ENCODE measurements at places on chromosomes 5 and 9.

DNA sequence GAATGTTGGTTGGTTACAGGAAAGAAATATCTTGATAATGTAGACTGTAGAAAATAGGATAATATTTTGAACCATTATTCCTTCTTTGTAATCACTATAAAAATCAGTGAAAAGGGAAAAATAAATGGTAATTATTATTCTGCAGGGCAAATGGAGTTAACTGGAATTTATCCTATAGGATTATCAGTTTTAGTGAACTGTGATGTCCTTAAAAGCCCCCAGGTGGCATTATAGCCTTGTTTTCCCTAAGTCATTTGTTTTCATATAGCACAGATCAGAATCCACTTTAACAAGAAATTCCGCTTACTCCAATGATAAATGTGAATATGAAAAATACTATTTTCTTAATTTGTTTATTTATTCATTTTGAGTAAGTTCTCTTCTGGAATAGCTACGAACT lies 26.2 kb upstream of the WDR41 start:
- DNase-seq: no peak

- DNase-seq: no peak
Measured at GRCh38 chr5:137231540-137231939, 267.6 kb downstream of the SPOCK1 start.

DNA sequence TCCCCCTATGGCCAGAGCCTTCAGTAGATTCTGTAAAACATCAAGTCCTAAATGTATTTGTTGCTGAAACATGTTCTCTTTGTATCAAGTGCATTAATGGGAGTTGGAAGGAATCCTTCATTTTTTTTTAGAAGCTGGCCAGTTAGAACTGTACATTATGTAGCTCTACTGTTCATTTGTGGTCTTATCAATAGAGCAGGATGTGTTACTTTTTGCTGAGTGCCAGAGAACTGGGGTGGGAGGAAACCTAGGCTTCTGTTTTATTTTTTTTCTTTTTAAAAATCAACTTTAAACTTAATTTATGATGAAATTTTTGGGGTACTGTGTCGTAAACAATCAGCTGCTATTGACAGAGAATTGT lies 5.1 kb downstream of the PIP5K1B start:
- no peak for DNase-seq

DNA sequence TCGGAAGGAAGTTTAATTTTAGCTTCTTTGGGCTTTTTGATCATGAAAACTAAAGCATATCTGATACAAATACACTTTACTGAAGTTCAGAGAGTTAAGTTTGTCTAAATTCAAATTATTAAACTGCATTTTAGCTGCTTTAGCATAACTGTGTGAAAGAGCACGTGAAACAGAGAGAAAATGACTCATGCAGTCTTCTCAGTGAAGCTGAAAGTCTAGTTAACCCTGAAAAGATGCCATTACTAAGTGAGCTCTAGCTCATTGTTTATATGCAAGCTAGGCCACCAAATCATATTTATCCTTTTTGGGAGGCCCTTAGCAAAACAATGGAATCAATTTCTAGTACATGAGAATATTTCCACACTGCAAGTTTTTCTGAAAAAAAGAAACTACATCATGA lies 27.6 kb downstream of the TPD52L3 start:
- no peak for DNase-seq

- no peak for DNase-seq
Measured at GRCh38 chr5:59132131-59132530, 549.3 kb downstream of the RAB3C start.

DNA sequence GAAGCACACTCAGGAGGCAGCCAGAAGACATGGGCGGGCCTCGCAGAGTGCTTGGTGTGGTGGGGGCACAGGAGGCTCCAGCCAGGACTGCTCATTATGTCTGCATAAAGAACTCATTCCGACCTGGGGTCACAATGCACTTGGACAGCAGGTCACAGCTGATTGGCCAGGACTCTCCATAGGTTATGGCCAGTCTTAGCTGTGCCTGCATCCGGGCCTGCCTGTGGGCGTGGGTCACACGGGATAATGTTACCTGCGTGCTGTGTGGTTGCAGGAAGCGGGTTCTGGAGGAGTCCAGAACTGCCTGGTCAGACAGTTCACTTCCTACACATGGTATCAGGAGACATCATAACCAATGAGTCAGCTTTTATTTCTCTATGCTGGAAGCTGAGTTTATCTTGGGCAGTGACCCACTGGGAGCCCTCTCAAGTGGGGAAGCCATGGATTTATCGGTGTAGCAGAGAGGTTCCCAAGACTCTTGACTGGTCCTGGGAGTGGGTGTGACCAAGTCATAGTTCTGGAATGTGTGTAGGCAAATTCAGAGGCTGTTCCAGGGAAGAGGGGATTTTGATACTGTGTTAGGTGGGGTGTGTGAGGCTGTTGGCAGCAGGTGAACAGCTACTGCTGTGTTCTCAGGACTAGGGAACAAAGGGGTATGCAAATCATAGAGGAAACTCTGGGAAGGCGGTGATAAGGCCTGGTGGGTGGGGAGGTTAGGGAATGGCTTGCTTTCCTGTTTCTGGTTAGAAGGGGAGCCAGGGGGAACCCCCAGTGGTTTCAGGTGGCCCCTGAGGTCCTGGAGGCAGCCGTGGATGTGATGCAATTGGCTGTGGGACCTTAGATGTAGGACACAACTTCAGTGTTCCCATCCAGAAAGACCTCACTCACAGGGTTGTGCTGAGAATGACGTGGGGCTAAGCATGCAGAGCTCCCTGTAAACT lies 51.3 kb downstream of the ARHGEF37 start:
- no peak for DNase-seq

- DNase-seq: no peak
Measured at GRCh38 chr9:28801144-28801799, 1228.0 kb upstream of the C9orf72 start.

GRCh38 chr9:93049491-93049890 lies 9.0 kb upstream of the SUSD3 start:
- DNase-seq: no peak

- no peak for DNase-seq
Measured at GRCh38 chr5:96151891-96152290, 190.2 kb upstream of the ELL2 start.

- no peak for DNase-seq
Measured at GRCh38 chr5:133440467-133441115, 171.8 kb downstream of the FSTL4 start.

DNA sequence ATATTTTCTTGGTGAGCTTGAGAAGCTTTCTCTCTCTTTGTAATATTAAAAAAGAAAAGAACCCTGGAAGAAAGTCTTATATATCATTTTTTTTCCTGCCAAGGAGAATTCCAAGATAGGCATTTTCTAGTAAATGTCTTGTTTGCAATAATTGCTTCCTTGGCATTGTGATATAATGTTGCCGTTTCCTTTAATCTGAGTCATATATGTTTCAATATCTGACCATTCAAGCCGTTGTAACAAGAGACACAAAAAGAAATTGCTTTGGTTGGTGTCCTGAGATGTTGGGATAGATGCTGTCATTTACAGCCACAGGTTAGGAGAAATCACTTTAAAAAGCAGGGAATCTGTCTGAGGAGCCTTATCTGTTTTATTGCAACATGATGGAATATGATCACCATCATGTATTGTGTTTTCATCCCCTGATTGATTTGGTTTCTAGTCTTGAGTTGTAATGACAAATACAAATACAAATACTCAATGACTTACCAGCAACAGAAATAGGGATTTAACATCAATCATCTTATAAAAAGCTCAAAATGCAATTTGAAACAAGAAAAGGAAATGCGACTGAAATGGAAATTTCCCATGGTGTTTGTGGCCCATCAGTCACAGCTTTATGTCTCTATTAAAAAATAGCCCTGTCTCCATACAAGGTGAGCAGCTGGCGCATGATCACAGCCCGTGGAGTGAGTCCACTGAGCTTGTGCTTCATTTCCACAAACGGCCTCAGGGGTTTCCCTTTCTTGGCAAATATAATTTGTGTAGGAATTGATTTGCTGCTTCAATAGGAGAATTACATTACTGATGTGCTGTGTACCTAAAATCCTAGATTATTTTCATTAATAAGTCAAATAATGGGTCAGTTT lies 250.1 kb upstream of the TRPC7 start:
- DNase-seq: no peak

DNA sequence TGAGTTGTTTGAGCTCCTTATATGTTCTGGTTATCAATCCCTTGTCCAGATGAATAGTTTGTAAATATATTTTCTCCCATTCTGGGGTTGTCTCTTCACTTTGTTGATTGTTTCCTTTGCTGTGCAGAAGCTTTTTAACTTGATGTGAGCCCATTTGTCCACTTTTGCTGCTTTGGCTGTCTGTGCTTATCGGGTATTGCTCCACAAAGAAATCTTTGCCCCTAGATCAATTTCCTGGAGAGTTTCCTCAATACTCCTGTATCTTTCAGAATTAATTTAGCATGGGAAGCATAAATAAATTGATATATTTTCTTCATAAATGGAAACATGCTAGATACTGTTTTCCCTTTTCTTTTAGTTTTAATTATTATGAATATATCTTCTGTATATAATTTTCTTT lies 22.5 kb upstream of the CCL21 start:
- no peak for DNase-seq

DNA sequence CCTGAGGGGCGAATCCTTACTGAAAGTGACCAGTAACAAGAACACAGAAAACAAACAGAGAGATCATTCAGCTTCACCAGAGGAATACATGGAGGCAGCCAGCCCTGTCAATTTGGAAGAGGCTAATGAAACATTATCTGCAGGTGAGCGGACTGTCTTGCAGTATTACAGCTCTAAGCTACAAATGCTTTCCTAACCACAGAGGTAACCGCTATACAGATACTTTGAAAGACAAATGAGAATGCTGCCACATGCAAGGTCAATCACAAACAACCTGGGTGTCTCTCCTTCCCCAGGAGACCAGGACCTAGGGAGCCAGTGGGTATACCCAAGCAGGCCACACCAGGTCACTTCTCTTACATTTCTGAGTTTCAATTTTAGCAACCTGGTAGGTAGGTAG lies 30.2 kb downstream of the EFNA5 start:
- no peak for DNase-seq

DNA sequence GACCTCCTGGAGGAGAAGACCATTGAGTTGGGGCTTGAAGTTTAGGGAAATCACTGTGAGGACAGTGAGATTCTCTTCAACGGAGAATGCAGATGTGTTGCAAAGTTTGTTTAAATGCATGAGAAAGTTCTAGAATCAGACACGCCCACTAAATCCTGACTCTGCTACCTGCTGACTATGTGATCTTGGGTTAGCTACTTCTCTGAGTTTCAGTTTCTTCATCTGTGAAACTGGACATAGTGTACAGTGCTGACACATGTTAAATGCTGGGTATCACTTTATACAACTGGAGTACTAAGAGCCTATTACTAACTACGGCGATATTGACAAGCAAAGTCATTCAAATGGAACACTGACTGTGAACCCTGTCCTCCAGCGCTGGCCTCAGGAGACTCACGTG lies 255.5 kb downstream of the HSPA4 start:
- no peak for DNase-seq

DNA sequence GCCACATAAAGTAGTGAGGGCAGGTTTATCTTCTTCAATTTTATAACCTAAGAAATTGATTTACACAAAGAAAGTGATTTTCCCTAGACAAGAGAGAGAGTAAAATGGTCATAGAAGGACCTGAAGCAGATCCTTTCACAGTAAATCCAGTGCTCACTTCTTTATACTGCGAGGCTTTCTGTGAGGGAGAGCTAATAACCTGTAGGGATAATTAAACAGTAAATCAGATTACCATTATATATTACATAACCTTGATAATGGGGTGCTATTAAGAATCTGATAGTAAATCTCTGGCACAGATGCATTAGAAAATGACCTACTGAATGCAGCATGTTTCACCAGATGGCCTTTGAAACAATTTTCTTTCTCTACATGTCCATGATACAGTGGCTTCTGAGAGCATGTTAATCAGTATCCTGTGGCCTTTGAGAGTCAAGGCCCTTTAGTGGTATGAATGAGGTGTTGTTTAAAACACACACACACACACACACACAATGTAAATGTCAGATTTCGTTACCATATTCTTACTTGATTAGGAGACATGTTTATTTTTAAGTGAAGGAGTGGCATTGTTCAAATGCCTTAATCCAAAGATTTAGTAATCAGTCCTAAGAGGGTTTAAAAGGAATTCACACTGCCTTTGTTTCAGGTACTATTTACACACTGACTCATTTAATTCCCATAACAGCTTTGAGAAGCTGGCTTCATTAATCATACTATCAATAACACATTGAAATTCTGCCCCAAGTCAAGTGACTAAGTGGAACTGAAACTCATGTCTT lies 124.7 kb downstream of the ALDH1A1 start:
- DNase-seq: no peak

- DNase-seq: no peak
Measured at GRCh38 chr9:88344013-88344412, 44.2 kb upstream of the SPIN1 start.

DNA sequence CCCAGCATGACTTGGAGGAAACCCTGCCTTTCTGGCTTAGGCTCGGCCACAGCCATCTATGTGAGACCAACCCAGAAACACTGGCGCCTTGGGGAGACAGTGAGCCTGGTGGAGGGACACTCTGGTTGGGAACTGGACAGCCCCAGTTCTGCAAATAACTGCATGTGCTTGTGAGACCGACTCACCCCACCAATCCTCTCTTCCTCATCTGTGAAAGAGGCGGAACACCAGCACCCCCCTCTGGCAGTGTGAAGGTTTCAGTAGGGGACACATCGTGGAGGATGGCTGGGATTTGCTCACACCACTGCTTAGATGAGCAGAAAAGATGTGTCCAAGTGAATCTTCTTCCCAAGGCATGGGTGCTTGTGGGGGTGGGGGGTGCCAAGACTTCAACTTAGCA lies 43.4 kb upstream of the N4BP3 start:
- no peak for DNase-seq

DNA sequence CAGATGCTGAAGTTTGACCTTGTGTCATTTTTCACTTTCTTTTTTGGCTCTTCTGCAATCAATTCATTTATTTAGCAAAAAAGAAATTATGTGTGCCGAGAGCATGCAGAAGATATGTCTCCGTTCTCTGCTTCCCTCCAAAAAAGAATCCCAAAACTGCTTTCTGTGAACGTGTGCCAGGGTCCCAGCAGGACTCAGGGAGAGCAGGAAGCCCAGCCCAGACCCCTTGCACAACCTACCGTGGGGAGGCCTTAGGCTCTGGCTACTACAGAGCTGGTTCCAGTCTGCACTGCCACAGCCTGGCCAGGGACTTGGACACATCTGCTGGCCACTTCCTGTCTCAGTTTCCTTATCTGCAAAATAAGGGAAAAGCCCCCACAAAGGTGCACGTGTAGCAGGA lies 2.4 kb downstream of the FGFR4 start:
- no peak for DNase-seq

DNA sequence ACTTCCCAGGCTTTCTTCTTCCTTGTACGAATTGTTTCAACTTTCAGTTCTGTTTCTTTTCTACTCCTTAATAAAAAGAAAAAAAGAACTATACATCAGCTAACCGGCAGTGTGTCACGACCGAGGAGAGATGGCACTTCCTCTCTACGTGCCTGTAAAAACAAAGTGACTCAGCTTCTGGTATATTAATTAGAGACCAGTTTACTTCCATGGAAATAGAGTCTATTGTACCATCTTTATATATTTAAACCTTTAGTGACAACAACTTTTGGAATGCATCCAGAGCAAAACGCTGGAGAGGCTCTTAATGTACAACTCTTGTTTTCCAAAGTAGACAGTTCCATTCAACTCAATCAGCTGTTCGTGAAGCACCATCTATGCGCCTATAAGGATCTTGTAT lies 94.5 kb upstream of the LIFR start:
- DNase-seq: no peak

- no peak for DNase-seq
Measured at GRCh38 chr5:172730222-172730621, 40.8 kb downstream of the DUSP1 start.

GRCh38 chr5:16149621-16150020 lies 30.0 kb downstream of the MARCHF11 start:
- no peak for DNase-seq
